Activated T-helper 2 cell treated with anti-CD3 and anti-CD28 coated beads, Interferon-gamma antibody, Interleukin-2, Interleukin-4, amounts not matched to agents 10 μg/mL and 5 μg/mL and 100 μg/mL, durations not matched to agents 14 hours and 24 hours and 36 hours (primary cell): ENCODE measurements at places on chromosomes 4 and X. TPM values are rescaled to one million over a fixed set of nuclear protein-coding genes. Genes with fewer than 3 reads are reported as not detected.

RENBP gene
- 11.4 and 12.4 TPM in 2 replicates for total RNA-seq

MAGEB1 gene
- total RNA-seq: not detected in 2 replicates

STOX2 gene
- not detected in 2 replicates for total RNA-seq

DNA sequence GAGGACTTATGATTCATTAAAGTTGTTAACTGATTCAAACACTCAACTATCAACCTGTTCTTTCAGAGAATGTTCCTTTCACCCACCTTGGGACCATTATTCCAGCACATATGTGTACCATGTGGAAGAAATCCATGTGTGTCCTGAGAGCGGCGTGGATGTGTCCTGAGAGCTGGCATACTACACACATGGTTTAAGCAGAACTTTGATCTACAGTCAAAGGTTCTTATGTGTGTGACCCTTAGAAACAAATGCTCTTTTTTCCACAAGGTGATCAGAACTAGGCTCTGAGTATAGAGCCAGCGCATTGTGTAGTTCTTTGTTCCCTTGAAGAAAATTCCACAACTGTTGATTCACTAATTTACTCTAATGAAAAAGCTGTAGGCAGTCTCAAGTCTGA is 332.0 kb downstream of the NR3C2 start:
- no peak for DNase-seq
- no peak overlapping the region for H3K27ac ChIP-seq
- H3K27me3 ChIP-seq: no peaks in the 10 kb centered on the region

GRCh38 chrX:7050271-7050670 is 97.2 kb upstream of the STS start:
- H3K4me3 ChIP-seq: no peak overlapping the region
- no peaks in the 10 kb centered on the region for H3K27me3 ChIP-seq
- DNase-seq: no peak
- no peaks in the 10 kb centered on the region for H3K4me1 ChIP-seq
- peaks cover 15% of the 10 kb centered on the region for H3K36me3 ChIP-seq

GRCh38 chr4:172573899-172574298 is 594.7 kb upstream of the GALNT7 start:
- H3K36me3 ChIP-seq: no peaks in the 10 kb centered on the region
- no peak for DNase-seq
- H3K4me3 ChIP-seq: no peak overlapping the region
- H3K27ac ChIP-seq: no peak overlapping the region
- peaks cover 3% of the 10 kb centered on the region for H3K4me1 ChIP-seq

DNA sequence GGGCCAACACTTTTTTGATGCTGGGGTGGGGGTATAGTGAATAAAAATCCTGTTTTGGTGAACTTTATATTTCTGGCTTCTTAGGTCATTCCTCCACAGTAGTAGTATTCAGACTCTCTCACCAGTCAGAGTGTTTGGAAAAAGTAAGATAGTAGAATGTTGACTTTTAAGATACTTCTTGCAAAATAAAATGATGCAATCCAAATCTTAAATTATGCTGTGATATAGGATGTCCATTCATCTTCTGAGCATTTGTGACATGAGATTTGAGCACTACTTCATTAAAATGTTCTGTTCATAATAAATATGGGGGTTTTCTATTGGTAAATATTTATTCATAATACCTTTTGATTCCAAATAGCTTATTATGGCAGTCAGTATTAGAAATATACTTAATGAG is 70.1 kb downstream of the BMP2K start:
- peaks cover 7% of the 10 kb centered on the region for H3K36me3 ChIP-seq
- H3K4me3 ChIP-seq: no peak overlapping the region
- H3K4me1 ChIP-seq: peaks cover 3% of the 10 kb centered on the region

- H3K27ac ChIP-seq: no peak overlapping the region
- H3K36me3 ChIP-seq: no peaks in the 10 kb centered on the region
- H3K4me1 ChIP-seq: no peaks in the 10 kb centered on the region
- DNase-seq: no peak
Measured at GRCh38 chr4:93671093-93671492, 157.5 kb upstream of the ATOH1 start.

DNA sequence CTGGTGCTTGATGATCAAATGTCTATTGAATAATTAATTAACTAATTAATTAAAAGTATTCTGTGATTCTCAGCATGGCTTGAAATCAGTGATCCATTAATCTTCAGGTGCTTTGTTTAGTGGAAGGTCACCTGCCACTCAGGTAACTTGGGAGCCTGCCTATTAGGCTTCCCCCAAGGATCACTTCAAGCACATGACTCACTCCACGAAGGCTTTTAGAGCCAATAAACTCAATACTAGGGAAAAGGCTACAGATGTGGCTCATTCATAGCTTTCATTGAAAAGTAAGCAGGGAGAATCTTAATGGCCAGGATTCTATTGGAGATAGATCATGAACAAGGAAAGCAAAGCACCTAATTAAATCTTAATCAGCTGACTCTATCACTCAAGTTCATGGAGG is 21.3 kb downstream of the AREG start:
- H3K4me3 ChIP-seq: no peak overlapping the region
- H3K27ac ChIP-seq: no peak overlapping the region
- no peak for DNase-seq
- no peaks in the 10 kb centered on the region for H3K36me3 ChIP-seq
- H3K4me1 ChIP-seq: no peaks in the 10 kb centered on the region
- H3K27me3 ChIP-seq: peaks cover 7% of the 10 kb centered on the region

- DNase-seq: peak; percentile 76
- H3K4me3 ChIP-seq: peak overlapping the region; percentile 38
- H3K36me3 ChIP-seq: peaks cover 52% of the 10 kb centered on the region
- peaks cover 76% of the 10 kb centered on the region for H3K4me1 ChIP-seq
Measured at GRCh38 chr4:7854697-7855370, 84.8 kb downstream of the AFAP1 start.

GRCh38 chr4:84041426-84041825 is 457.7 kb downstream of the NKX6-1 start:
- no peak for DNase-seq
- H3K36me3 ChIP-seq: no peaks in the 10 kb centered on the region
- H3K4me1 ChIP-seq: no peaks in the 10 kb centered on the region
- no peak overlapping the region for H3K27ac ChIP-seq

TDO2 gene
- total RNA-seq: not detected in 2 replicates
